Astrocyte (in vitro differentiated cells and primary cell): ENCODE measurements at places on chromosomes 2 and 18. TPM values are rescaled to one million over a fixed set of nuclear protein-coding genes. Genes with fewer than 3 reads are reported as not detected.

Gene CNGA3
- not detected in 2 replicates for total RNA-seq

Gene ZFAND2B
- 20.7 and 24.0 TPM in 2 replicates for total RNA-seq

Gene ALPP
- 0.32 TPM in 1 of 2 replicates, not detected in the other for total RNA-seq

Gene RAX
- not detected in 2 replicates for total RNA-seq

Gene GALNT5
- 2.2 and 3.1 TPM in 2 replicates for total RNA-seq

Gene SLC23A3
- 1.2 and 1.5 TPM in 2 replicates for total RNA-seq

DNA sequence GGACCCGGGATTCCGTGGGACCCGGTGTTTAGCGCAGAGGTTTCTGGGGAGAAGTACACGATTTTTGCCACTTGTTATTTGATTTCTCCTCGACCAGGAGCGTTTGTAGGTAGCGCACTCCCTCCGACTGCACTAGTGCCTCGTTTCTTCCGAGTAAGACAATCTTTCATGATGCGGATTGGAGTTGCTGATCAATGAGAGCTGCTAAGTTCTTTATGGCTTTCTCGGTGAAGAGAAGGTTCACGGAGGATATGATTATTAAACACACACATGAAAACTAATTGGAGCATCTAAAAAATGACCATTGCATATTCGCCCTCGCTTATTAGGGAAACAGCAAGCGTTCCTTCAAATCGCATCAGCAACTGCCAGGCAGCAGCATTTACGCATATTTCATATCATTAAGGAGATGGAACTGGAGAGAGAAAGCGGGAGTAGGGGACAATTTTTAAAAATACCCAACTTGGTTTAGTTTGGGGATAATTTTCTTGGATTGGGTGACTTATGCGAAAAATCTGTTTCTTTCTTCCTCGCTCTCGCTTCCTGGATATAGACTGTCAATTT lies 616 bp downstream of the EML6 start:
- peak overlapping the region; percentile 81 for H3K4me3 ChIP-seq
- peaks cover 21% of the 10 kb centered on the region for H3K4me1 ChIP-seq
- H3K27ac ChIP-seq, result no peak overlapping the region
- H3K27me3 ChIP-seq, result peaks cover 28% of the 10 kb centered on the region
- DNase-seq, result no peak

DNA sequence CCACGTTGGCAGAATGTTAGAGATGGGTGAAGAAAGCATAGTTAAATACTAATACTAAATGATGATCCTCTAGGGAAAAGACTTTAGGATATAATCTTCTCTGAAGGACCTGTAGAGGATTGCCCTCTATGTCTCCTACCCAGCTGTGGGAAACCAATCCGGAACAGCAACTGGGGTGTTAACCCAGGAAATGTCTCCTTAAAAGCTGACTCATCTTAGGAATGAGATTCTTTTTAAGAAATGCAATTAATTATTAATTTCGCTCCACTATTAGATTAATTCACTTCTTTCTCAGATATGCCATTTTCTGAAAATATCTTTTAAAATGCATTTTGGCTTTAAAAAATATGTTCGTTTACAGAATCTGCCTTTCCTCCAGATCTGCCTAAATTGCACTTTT lies 7.4 kb downstream of the SCN3A start:
- H3K36me3 ChIP-seq, result no peaks in the 10 kb centered on the region
- H3K4me1 ChIP-seq, result no peaks in the 10 kb centered on the region
- no peak overlapping the region for H3K4me3 ChIP-seq
- no peaks in the 10 kb centered on the region for H3K27me3 ChIP-seq
- no peak overlapping the region for H3K27ac ChIP-seq

DNA sequence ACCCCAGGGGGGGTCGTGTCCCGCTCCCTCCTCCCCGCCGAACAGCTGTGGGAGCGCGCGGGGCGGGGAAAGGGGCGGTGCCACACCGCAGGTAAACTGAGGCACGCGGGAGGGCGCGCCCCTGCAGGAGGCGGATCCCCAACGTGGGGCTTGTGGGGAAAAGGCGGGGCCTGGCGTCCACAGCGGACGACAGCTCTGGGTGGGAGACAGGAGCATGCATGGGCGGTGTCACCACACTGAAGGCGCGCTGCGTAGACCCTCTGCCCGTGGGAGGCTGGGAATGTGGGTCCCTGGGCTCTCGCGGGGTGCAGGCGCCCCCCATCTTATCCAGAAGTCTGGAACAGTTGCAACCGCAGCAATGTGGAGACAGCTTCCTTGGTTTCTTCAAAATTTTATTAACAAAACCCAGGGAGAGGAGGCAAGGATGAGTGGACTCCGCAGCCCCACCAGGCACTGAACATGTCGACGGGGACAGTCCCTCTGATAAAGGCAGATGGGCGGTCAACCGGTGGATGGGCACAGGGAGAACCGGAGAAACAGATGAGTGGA lies 723 bp upstream of the MBD1 start:
- H3K4me3 ChIP-seq, result peak overlapping the region; percentile 96
- no peaks in the 10 kb centered on the region for H3K27me3 ChIP-seq
- H3K4me1 ChIP-seq, result peaks cover 42% of the 10 kb centered on the region
- peak overlapping the region; percentile 87 for H3K27ac ChIP-seq
- no peak for DNase-seq

DNA sequence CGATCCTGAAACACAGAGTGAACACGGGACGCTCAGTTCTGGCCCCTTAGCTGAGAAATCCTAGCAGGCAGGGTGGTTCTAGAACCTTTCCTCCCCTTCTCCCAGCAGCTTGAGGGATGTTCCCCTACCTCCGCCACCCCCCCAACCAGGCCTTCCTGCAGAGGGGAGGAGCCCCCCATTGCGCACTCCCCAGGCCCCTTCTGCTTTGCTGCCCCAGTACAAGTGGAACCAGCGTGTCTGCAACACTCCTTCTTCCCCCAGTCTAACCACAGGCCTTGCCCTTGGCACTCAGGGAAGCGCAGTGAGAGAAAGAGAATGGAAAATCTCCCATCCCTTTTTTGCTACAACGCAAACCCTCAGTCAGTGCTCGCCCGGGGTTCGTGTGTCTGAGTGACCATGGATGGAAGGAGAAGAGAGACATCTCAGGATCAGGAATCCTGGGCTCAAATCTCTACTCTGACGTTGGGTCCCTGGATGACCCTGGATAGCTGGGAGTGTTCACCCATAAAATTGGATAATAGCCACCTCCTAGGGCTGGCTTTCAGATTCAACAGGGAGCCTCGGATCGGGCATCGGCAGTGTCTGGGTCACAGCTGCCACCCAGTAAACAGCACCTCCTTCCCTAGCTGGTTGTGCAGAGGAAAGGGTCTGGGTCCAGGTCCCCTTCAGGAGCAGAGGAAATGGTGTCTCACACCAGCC lies 3.7 kb downstream of the NPPC start:
- no peaks in the 10 kb centered on the region for H3K36me3 ChIP-seq
- DNase-seq, result no peak
- H3K4me3 ChIP-seq, result no peak overlapping the region
- H3K27ac ChIP-seq, result no peak overlapping the region
- H3K27me3 ChIP-seq, result peaks cover 49% of the 10 kb centered on the region

- H3K36me3 ChIP-seq, result no peaks in the 10 kb centered on the region
- DNase-seq, result peak; percentile 52
- H3K27me3 ChIP-seq, result no peaks in the 10 kb centered on the region
- no peaks in the 10 kb centered on the region for H3K4me1 ChIP-seq
- H3K27ac ChIP-seq, result no peak overlapping the region
- H3K4me3 ChIP-seq, result no peak overlapping the region
Measured at GRCh38 chr2:28552045-28552823, 56.4 kb downstream of the PLB1 start.

DNA sequence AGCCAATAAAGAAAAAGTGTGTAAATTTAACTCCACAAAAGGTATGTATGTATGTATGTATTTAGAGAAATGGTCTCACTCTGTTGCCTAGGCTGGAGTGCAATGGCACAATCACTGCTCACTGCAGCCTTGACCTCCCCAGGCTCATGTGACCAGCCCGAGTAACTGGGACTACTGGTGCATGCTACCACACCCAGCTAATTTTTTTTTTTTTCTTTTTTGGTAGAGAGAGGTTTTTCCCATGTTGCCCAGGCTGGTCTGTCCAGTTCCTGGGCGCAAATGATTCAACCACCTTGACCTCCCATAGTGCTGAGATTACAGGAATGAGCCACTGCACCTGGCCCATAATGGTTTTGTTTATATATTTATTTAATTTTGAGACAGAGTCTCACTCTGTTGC lies 67.1 kb downstream of the CERKL start:
- H3K4me3 ChIP-seq, result no peak overlapping the region
- H3K4me1 ChIP-seq, result no peaks in the 10 kb centered on the region
- no peak overlapping the region for H3K27ac ChIP-seq
- DNase-seq, result no peak

GRCh38 chr2:203578759-203579643 lies 43.9 kb upstream of the RAPH1 start:
- H3K27ac ChIP-seq, result no peak overlapping the region
- no peak overlapping the region for H3K4me3 ChIP-seq
- H3K27me3 ChIP-seq, result no peaks in the 10 kb centered on the region
- no peaks in the 10 kb centered on the region for H3K36me3 ChIP-seq

DNA sequence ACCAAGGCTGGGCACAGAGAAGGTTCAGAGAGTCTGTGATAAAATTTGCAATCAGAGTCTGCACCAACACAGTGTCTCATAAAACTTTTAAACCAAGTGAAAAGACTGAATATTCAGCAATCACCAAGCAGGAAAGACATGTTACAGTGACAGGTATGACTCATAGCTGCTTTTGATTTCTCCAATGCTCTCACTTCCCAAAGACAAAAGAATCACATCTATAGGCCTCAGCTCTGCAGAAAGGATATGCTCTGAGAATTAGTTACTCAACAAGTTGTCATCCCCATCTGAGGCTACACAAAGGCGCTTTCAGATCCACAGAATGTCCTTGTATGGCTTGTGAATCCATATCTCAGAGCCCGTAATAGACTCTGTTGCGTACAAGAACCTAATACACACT lies 92.5 kb downstream of the KCNF1 start:
- H3K27ac ChIP-seq, result no peak overlapping the region
- no peak overlapping the region for H3K4me3 ChIP-seq
- peaks cover 5% of the 10 kb centered on the region for H3K4me1 ChIP-seq

DNA sequence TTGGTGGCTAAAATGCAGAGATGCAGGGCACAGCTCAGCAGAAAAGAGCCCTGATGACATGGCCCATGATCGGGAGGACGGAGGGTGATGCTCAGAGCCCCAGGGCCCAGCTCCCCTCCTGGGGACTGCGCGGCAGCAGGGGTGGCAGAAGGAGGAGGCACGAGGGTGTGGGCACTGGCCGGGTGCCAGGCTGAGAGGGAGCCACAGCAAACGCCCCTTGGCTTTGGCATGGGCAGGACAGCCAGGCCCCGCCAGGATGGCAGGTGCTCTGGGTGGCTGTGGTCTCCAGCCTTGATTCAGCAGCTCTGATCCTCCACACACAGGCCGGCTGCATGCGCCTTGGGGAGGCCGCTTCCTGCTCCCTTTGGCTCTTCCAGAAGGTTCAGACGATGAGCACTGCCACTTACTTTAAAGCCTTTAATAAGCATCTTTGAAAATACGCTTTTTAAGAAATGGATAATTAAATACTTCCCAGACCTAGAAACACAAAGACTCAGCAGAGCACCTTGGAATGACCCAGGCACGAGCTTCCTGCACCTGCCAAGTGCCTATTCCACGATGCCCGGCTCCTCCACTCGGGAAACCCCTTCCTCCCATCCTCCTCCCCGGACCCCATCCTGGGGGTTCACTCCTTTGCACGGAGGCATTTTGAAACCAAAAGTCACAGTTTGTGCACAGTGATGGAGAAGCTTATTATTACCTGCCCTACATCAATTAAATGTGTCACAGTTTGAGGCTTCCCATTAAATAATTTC lies 78.5 kb upstream of the SNTG2 start:
- no peaks in the 10 kb centered on the region for H3K4me1 ChIP-seq
- H3K27ac ChIP-seq, result no peak overlapping the region
- no peak overlapping the region for H3K4me3 ChIP-seq
- H3K27me3 ChIP-seq, result no peaks in the 10 kb centered on the region
- H3K36me3 ChIP-seq, result no peaks in the 10 kb centered on the region

GRCh38 chr18:76472829-76473228 lies 22.2 kb downstream of the ZNF516 start:
- no peaks in the 10 kb centered on the region for H3K27me3 ChIP-seq
- H3K4me1 ChIP-seq, result peaks cover 25% of the 10 kb centered on the region
- no peak overlapping the region for H3K4me3 ChIP-seq

DNA sequence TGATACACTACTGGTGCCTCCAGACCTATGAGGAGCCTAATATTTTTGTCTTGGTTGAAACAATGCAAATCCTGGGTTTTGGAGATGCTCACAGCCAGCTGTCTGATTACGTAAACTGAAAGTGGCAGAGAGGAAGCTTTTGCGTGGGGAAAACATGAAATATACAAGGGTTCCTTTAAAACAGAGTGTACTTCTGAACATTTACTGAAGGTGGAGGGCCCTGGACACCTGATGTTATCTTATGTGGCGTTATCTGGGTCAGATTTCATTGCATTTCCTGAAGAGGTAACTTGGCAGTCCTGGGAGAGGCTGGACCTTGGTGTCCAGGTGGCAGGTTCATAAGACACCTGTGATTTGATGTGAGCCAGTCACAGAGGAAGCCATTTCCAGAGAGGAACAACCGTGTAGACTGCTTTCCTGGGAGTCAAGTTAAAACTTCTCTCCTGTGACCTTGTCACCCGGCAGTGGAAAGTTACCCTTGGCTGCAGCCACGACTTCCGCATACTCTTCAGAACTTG lies 105.0 kb downstream of the NEDD4L start:
- H3K27me3 ChIP-seq, result no peaks in the 10 kb centered on the region
- no peak for DNase-seq
- no peaks in the 10 kb centered on the region for H3K4me1 ChIP-seq
